ENCODE measurements at places on chromosomes 7 and 10.

GRCh38 chr7:112293416-112293815 lies 86.9 kb downstream of the ZNF277 start:
- no peak for DNase-seq

GRCh38 chr10:68796605-68797004 lies 30.7 kb upstream of the STOX1 start:
- DNase-seq: no peak

DNA sequence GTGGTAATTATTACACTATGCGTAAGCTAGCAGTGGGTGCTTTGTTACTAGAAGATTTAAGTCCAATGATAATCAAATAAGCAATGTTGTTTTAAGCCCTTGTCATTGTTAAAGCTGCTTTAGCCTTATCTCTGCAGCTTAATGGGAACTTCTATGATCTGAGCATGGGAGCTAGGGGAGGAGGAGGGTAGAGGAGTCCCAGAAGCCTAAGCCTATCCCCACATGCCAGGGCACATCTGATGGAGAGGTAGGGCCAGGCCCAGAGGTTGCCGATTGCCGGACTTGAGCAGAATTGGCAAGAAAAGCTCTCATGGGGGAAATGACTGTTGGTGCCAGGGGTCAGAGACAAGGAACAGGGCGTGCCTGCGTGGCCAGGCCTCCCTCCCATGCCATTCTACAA lies 13.4 kb downstream of the CUBN start:
- no peak for DNase-seq

DNA sequence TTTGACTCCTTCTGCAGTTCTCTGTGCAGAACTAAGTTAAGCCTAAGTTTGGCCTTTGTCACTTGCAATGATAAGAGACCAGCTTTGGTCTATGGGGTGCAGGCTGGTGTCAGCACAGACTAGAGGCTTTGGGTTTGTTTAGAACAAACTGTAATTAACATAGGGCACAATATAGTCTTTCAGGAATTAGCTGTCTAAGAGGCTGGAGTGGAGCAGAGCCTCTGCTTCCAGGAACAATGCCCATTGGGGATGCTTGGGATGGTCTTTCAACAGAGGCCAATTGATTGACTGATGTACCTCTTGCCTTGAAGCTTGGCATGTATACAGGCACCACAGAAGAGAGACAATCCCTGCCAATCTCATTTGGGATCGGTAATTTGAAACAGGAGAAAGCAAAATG lies 4.7 kb downstream of the SUFU start:
- DNase-seq: no peak

GRCh38 chr7:135709508-135709907 lies 18.5 kb downstream of the SLC13A4 start:
- DNase-seq: no peak

DNA sequence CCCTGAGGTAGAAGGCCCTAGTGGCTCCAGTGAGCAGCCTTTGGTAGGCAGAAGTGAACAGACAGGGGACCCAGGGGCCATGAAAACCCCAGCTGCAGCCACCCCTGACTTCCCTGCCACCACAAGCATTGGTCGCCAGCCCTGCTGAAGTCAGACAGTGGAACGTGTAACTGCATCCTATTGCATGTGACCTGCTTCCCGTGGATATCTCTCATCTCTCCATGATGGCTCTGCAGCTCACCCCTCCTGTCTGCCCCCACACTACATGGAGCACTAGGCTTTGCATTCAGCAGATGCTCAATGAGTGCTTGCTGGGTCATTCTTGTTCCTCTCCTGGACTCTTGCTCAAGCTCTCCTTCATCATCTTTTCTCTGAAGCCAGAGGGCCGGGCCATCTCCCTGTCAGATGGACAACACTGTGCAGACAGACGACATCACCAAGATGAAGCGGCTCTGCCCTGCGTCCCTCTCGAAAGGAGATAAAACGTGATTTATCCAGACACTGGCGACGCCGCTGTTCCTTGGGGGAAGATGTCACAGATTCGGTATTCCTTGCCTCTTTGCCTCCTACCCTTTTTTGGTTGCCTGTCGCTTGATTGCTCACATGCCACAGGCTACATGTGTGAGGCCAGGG lies 117.5 kb downstream of the SH3PXD2A start:
- DNase-seq: no peak

GRCh38 chr10:69327463-69328379 lies 49.4 kb downstream of the HK1 start:
- peak; percentile 15 for DNase-seq

- no peak for DNase-seq
Observed at GRCh38 chr7:149845257-149845980, 7.2 kb downstream of the ZNF862 start.

DNA sequence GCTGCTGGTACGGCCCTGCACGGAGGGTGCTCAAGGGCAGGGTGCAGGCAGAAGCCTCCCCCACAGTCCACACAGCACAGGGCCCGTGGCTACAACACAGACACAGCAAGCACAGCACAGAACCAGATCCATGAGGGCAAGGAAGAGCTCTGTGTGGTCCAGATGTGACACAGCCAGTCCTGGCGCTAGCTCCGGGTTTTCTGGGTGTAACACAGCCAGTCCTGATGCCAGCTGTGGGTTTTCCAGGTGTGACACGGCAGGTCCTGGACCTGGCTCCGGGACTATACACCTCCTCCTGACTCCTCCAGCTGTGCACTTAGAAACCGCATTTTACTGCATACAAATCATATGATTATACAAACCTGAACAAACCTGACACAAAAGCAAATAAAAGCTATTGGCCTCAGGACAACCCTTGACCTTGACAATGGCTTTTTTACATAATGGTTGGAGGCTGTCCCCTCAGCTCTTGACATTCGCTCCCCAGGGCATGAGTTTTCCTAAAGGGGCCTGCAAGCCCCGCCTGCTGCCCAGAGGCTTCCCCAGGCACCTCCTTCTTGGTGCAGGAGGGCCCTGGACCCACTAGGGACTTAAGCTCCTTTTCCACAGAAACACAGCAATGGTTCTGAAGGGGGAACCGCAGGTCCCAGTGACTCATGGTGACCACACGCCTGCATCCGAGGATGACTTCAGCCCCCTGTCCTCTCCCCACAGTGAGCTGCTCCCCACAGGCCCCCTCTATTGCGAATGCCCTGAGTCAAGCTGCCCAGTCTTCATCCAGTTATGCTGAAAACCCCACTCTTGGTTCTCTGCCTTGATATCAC lies 209.6 kb downstream of the PTPRN2 start:
- DNase-seq: no peak

DNA sequence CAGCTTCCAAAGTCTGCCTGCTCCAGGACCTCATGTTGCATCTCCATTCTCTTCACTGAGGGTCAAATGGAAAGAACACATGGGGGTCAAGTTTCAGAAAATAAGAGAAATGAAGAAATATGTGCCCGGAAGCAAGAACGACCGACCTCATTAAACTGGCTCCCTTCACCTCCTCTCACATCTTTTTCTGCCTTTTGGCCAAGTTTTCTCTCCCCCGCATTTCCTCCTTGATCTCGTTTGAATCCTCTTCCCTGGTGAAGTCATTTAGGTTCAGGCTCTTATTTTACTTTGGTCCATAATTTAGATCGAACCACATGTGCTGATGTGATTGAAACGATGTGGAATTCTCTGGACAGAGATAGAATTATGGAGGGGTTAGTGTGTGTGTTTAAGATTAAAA lies 44.2 kb downstream of the EGFR start:
- DNase-seq: no peak

DNA sequence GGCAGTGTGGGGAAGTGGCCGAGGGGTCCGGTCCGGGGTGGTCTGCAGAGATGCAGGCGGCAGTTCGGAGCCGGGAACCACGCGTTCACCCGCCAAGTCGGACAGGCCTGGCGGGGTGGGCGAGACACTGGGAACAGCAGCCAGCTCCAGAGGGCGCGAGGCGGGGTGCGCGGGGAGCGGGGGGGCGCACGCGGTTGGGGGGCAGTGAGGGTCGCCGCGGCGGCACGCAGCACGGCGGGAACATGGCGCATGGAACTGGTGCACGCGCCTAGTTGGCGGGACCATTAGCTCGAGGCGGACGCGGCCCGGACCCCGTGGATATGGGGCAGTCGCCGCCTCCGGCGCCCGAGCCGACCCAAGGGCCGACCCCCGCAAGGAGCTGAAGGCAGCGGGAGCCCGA lies 635.9 kb downstream of the ZNF37A start:
- no peak for DNase-seq

GRCh38 chr7:137032436-137032835 lies 164.0 kb downstream of the CHRM2 start:
- DNase-seq: no peak

GRCh38 chr7:100893910-100894721 lies 1.6 kb downstream of the ACHE start:
- DNase-seq: no peak

DNA sequence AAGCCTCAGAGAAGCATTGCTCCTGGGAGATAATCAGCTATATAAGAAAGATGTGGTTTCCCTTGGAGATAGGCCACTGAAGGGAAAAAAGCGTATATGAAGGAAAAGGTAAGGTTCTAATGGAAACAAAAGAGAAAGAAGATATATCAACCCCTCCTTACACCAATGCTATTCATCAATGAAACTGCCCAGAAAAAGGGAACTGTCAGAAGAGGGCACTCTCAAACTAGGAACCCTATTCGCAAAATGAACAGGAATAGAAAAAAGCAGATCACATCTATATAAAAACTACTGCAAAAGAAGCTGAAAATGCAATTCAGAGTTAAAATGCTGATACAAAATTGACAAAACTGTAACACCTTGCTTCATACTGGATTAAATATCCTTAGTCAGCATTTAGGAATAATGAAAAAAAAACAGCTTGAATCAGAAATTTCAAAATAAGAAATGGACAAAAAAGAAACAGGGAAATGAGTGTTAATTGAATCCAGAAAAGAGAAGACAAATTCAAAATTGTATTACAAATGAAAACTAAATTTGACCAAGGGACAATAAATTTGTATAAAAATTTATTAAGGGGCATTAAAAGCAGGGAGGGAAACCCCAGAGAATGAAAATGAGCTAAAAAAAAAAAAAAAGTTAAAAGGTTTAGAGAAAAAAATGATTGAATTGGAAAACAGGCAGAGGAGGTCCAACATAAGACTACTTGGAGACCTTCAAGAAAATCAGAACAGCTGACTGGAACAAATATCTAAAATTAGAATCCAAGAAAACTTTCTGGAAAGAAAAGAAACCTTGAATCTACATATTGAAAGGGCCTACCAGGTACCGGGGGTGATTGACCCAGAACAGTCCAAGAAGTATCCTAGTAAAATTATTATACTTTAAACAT lies 17.9 kb downstream of the NHLRC2 start:
- no peak for DNase-seq

- no peak for DNase-seq
Observed at GRCh38 chr10:86123715-86124114, 242.9 kb downstream of the GRID1 start.

DNA sequence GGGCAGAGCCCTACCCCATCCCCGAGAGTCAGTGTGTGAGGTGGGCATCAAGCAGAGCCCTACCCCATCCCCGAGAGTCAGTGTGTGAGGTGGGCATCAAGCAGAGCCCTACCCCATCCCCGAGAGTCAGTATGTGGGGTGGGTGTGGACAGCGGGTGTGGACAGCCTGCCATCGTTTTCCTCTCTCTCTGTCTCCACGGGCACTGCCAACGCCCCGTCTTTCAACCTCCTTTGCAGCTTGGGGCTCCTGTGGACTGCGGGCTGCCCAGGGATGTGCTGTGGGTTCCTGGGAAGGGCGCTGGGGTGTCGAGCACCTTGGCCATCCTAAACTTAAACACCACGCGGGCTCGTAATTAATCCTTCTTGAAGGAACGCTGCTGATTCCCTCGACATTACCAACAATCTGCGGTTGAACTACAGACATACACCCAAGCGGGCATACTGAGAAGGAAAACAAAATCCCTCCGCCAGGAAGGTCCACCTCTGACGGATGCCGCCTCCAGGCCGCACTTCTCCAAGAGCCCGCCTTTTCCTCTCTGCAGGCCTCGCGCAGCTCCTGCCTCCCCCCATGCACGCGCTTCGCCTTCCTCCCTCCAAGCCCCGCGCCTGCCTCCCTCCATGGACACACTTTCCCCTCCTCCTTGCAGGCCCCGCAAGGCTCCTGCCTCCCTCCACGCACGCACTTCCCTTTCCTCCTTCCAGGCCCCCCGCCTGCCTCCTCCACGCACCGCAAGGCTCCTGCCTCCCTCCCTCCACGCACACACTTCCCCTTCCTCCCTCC lies 65.1 kb downstream of the ADARB2 start:
- DNase-seq: no peak

GRCh38 chr10:89657302-89657701 lies 12.3 kb upstream of the PANK1 start:
- no peak for DNase-seq

DNA sequence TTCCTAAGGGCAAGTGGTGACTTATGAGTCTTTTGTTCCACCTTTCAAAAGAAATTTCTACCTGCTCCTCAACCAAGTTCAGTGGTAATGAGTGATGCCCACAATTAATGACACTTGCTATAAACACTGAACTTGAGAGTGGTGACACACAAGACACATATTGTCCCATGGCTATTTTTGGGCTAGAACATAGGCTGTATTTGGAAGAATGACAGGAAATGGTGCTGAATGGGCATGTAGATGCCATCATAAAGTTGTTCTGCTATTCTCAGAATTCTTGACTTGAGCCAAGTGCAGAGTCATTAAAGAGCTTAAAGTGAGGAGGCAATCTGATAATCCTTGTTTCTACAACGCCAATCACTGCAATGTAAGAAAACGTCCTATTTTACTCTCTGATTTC lies 313.3 kb downstream of the AGMO start:
- DNase-seq: no peak

DNA sequence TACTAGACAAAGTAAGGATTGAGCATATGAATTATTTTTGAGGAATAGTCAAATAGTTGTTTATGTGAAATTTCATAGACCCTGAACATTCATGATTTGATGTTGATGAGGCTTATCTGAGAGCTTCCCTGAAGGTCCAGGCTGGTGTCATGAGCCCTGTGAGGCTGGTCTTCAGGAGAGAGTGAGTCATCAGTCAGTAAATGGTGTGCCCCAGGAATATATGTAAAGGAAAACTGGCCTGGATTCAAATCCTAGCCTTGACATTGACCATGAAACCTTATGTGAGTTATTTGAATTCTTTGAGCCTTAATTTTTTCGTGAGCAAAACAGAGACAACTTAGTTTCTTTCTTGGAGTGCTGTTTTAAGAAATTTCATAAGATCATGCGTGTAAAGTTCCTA lies 6.2 kb downstream of the TMEM236 start:
- no peak for DNase-seq

GRCh38 chr7:108004220-108005142 lies 1.5 kb upstream of the LAMB1 start:
- no peak for DNase-seq

- no peak for DNase-seq
Observed at GRCh38 chr10:59968705-59969104, 62.3 kb upstream of the CCDC6 start.

GRCh38 chr7:17158261-17158660 lies 140.2 kb upstream of the AHR start:
- DNase-seq: no peak

DNA sequence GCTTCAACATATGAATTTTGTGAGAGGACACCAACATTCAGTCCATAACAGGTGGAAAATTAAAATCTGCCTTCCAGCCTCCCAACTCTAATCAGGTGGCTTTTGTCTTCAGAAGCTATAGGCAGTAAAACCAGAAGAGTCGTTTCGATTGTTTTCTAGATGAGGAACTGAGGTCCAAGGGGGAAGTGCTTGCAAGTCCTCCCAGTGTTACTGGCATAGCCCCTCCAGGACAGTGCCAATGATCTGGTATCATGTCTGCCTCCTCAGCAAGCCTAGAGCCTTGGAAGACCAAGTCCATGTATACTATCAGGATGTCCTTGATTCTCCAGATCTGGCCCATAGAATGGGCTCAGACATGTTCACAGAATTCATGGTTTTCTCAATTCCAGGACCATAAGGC lies 16.9 kb downstream of the CYP26A1 start:
- no peak for DNase-seq
